ENCODE measurements at places on chromosomes 12 and 14.

DNA sequence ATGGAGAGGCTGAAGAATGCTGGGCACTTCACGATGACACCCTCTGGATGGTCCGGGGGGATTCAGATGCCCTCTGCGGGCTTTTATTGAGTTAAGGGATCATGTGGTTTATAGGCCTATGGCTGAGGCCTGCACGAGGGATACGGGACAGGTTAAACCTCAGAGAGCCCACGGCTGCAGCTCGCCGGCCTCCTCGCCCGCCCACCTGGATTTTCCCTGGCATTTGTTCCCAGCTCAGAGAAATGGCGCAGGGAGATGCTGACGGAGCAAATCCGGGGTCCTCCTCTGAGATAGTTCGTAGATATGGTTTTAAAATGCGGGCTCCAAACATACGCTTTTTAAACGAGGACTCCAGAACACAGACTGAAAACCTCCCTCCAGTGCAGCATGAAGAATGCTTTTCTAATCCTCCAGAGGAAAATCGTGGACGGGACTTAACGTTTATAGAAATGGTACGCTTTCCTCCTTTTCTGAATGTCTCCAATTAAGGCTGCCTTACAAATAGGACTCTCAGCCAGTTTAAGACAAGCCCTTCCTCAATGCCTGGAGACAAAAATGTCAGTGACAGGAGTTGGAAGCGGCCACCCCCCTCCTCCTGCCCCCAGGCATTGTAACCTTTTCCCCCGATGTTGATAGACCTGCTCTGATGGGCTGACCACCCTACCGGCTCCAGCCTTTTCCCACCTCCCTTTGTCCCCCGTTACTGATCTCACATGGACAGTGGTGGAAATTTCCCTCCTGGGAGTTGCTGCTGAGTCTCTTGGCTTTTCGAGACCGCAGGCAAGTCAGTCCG lies 16.6 kb downstream of the CCND2 start:
- no peak for DNase-seq

DNA sequence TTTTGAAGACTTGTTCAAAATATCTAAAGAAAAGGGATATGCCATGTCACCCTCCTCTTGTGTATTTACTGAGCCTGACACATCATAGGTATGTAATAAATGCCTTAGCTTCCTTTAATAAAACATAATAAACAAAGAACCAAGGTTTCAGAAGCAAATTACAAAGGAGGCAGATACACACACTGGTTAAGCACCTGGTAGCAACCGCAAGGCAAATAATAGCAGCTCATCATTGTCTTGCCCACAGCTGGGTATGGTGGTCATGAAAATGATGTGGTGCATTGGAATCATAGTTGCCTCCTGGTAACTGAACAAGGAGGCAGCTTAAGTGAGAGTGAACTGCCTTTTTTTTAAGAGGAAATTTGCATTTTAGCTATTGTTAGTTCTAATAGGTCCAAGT lies 39.0 kb downstream of the PAX9 start:
- no peak for DNase-seq

DNA sequence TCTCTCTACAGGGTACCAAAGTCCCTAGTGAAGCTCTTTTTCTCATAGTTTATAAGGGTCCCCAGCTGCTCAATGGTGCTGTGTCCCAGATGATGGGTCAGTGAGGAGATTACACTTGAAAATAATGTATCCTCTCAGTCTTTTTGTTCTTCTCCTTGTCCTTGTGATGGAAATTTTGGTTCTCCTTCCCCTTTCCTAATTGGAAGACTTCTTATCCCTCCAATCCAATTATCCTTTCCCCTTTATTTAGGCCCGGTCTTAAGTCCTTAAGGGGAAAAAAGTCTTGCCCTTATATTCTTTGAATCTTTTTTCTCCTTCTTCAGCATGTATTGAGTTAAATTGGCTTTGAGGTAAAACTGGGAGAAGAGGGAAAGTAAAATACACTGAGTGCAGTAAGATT lies 126.1 kb upstream of the PTPRQ start:
- DNase-seq, result no peak

- DNase-seq, result no peak
Measured at GRCh38 chr12:27615331-27615891, 80.8 kb upstream of the REP15 start.

- DNase-seq, result no peak
Measured at GRCh38 chr12:42135259-42135814, 9.3 kb downstream of the GXYLT1 start.

DNA sequence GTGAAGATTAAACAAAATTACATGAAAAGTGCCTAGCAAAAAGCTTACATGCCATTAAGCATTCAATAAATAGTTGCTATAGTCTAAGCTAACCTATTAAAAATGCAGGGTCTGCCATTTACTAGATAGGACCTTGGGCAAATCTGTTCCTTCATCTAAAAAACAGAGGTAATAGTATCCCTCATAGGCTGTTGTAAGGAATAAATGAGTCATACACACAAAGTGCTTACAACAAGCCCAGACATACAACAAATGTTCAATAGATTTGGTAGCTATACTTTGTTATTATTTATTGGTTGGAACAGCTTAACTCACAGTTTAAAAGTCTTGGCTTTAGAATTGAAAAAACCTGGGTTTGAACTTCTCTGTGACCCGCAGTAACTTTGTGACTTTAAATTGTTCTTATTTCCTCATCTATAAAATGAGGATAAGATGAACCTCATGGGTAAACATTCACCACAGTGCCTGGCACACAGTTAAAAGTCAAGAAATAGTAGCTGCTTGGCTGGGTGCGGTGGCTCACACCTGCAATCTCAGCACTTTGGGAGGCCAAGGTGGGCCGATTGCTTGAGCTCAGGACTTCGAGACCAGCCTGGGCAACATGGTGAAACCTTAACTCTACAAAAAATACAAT lies 24.7 kb downstream of the HEATR5A start:
- DNase-seq, result no peak

DNA sequence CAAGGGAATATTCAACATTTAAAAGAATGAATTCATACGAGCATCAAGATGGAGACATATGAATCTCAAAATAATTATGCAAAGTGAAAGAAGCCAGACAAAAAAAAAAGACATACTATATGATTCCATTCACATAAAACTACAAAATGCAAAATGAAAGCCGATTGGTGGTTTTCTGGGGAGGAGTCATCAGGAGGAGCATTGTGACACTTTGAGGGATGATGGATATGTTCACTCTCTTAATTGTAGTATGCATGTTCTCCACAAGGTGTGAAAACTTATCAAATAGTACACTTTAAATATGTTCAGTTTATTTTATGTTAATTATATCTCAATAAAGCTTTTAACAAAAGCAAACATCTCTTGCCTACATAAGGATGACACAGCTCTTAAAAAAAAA lies 13.5 kb downstream of the OLR1 start:
- no peak for DNase-seq

DNA sequence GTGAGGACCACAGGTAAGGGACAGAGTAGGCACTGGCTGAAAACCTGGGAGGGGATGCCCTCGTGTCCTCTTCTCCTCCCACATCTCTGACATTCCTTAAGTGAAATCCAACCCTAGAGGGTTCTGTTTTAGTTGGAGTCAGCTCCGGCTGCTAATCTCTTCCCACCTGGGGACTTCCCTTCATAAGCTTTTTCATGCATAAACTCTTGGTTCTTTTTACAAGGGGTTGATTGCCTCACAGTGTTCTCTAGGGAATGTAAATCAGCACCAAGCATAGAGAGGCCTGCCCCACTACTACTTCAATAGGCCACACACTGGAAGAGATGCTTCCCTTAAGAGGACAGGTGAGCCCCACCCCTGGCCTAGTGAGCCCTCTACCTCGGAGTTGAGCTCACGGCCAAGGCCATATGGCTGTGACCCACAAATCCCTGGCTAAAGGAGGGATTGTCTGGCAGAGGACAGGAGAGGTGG lies 3.2 kb upstream of the SYNDIG1L start:
- no peak for DNase-seq

DNA sequence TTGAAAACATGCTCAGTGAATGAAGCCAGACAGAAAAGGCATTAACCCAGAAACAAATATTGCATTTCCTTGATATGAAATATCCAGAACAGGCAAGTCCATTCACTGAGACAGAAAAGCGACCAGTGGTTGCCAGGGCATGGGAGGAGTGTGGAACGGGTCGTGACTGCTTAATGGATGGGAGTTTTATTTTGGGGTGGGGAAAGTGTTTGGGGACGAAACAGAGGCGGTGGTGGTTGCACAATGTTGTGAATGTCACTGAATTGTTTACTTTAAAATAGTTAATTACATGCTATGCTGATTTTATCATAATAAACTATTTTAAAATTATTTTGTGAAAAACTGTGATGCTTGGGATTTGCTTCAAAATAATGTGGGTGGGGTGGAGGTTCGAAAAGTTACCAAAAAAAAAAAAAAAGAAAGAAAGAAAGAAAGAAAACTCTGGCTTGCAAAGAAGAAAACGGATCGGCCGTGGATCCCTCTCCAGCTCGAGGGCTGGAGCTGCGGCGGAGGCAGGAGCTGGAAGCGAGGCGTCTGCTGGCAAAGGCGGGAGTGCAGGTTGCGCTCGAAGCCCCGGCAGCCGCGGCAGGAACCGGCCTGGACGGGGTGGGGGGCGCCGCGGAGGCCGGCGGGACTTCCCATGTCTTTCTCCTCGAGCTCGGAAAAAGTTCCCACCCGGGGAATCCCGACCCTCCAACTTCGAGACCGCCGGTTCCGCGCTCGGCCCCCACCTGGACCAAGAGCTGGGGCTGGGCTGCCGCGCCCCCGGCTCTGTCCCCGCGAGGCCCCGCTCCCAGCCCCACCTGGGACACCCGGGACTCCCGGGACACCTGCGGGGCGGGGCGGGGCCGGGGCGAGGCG lies 524 bp upstream of the P2RX2 start:
- DNase-seq, result no peak

- no peak for DNase-seq
Measured at GRCh38 chr14:69318241-69318640, 58.3 kb downstream of the GALNT16 start.

- DNase-seq, result no peak
Measured at GRCh38 chr14:76777721-76778120, 16.5 kb downstream of the VASH1 start.

GRCh38 chr14:76576047-76576741 lies 185.1 kb upstream of the VASH1 start:
- no peak for DNase-seq

- DNase-seq, result no peak
Measured at GRCh38 chr12:98618952-98619351, 25.5 kb downstream of the SLC25A3 start.

DNA sequence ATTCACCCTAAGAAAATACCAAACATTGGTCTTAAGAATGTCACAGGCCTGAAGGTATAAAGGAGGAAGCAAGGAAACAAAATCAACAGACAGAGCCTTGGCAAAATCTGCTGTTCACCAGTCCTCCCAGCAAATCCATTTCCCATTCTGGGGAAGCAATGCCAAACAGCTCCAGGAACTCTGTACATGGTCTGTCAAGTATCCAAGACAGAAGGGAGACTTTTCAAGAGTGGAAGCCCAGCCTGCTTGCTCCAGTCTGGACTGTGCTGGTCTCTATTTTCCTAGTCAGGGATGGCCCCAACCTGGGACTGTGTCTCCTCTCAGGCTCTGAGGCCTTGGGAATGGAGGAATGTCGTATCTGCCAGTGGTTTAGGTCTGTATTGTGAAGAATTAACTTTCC lies 251.5 kb downstream of the DAD1 start:
- DNase-seq, result no peak

DNA sequence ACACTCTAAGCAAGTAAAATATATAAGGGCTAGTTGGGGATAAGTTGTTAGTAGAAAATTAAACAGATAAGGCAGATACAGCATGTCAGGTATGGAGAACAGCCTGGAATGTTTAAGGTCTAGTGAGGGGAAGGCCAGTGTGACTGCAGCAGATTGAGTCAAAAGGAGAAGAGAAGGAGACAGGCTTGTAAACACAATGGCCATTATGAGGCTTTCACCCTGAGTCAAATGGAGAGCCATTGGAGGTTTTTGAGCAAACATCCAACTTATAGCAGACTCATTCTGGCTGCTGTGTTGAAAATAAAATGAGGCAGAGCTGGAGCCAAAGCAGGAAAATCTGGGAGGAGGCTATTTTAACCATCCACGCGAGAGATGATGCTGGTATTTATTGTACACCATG lies 142.0 kb downstream of the DUSP6 start:
- DNase-seq, result no peak

GRCh38 chr12:109949089-109949488 lies 47.1 kb downstream of the GIT2 start:
- no peak for DNase-seq

DNA sequence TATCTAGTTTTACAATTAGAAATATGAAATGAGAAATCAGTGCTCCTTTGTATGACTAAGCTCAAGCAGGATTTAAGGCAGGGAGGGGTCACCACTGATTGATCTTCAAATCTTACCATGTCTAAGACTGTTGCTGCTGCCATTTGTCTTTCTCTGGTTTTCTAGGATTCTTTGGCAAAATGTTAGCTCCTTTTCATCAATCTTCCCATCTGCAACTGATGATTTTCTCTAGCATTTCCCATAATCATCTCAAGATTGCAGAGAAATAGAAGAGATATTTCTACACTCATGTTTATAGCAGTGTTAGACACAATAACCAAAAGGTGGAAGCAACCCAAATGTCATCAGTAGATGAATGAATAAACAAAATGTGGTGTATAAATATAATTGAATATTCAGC lies 175.0 kb downstream of the RAD51B start:
- DNase-seq, result no peak

- DNase-seq, result no peak
Measured at GRCh38 chr14:100755649-100756048, 29.0 kb downstream of the DLK1 start.

GRCh38 chr12:28795311-28795710 lies 353.8 kb upstream of the FAR2 start:
- DNase-seq, result no peak

DNA sequence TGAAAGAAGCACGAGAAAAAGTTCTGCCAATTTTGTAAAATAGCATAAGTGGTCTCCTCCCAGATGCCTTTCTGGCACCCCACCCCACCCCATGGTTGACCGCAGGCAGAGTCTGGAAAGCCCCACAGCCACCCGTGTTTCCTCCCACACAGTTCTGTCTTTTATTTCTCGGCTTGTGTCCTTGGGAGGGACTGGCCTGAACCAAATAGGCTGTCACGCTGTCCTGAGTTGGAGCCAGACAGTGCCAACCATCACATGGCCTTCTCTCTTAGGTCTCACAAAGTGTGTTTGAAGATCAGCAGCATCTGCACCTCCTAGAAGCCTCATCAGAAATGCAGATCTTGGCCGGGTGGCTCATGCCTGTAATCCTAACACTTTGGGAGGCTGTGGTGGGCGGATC lies 10.2 kb upstream of the LTA4H start:
- DNase-seq, result no peak

- no peak for DNase-seq
Measured at GRCh38 chr14:54889919-54890318, 12.7 kb downstream of the GCH1 start.

Data from T follicular helper cell (primary cell).